Naive thymus-derived CD4-positive, alpha-beta T cell (primary cell): ENCODE measurements at places on chromosomes 16 and 17. TPM values are rescaled to one million over a fixed set of nuclear protein-coding genes. Genes with fewer than 3 reads are reported as not detected.

The EIF5A gene
- total RNA-seq = 473 TPM

The TMEM100 gene
- total RNA-seq = not detected

The CNTROB gene
- 50.5 and 53.0 TPM in 2 replicates for total RNA-seq

- DNase-seq = no peak
These were observed 330.6 kb upstream of the C16orf82 start for GRCh38 chr16:26736084-26736483.

GRCh38 chr16:73069581-73070262, 21.8 kb upstream of the ZFHX3 start:
- no peak for DNase-seq

- no peak for DNase-seq
These were observed 274.0 kb downstream of the PHKB start for GRCh38 chr16:47734987-47735594.

- no peak for DNase-seq
These were observed 279 bp downstream of the HNF1B start for GRCh38 chr17:37744633-37744927.
